Suppressor macrophage (primary cell): ENCODE measurements at places on chromosomes 6 and 20.

GRCh38 chr6:97630604-97631003 is 347.6 kb upstream of the MMS22L start:
- DNase-seq, result no peak

GRCh38 chr6:5764401-5764955 is 242.2 kb downstream of the NRN1 start:
- DNase-seq, result peak; percentile 3

- peak; percentile 19 for DNase-seq
Observed at GRCh38 chr6:129748212-129748900, 38.4 kb upstream of the ARHGAP18 start.

- no peak for DNase-seq
Observed at GRCh38 chr6:54801669-54802068, 44.9 kb upstream of the FAM83B start.

DNA sequence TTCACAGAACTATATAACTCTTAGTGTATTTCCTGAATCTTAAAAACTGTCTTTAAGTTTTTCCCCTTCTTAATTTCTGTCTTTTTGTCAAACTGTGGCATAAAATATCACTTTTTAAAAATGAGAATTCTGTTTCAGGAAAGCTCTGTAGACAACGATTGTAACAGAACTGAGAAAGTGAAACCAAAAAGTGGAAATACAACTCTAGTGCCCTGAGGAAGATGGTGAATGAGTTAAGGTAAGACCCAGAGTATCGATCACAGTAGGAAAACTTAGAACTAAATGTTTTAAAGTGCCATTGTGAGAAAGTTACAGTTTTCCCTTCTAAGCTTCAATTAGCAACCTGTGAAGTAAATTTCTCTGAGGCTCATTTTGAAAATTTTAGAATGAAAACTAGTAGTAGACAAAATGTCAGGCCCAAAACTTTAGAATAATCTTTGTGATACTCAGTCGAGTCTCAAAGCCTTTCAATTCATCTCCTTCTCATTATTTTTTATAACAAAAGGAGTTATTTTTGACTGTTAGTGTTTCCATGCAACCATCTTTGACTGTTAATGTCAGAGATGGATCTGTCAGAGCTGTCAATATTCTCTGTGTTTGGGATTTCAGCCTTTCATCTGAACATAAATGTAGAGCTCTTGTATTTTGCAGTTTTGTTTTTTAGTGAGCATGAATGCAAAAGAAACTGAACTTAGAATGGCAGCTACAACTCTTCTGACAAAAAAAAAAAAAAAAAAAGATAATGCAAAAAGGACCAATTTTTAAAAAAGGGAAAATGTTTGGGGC is 19.0 kb upstream of the TRDN start:
- DNase-seq, result no peak

DNA sequence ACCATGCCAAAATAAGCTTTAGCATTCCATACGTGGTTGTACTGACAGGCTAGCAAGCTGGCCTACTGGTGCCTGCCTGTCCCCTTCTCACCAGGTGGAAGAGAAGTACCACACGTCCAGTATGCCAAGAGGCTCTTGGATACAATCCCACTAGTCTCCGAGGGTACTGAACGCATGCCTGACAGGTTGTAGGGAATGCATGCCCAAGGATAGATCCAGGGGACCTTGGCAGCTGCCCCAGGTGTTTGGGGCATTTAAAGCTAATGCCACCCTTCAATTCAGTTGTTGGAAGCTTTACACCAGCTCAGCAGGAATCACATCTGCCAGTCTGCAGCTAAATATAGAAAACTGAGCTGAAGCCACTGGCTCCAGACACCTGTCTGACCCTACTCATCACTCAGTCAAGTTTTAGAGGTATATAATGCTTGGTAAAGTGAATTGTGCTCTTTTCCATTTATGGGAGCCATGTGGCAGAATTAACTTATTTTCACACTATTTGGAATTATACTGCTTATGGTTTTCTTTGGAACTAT is 4.9 kb downstream of the TUBB2B start:
- no peak for DNase-seq

- DNase-seq, result no peak
Observed at GRCh38 chr20:51600950-51601349, 58.4 kb upstream of the NFATC2 start.

GRCh38 chr6:156508126-156508525 is 269.1 kb upstream of the ARID1B start:
- no peak for DNase-seq
